ENCODE measurements at places on chromosomes 11 and 22.

DNA sequence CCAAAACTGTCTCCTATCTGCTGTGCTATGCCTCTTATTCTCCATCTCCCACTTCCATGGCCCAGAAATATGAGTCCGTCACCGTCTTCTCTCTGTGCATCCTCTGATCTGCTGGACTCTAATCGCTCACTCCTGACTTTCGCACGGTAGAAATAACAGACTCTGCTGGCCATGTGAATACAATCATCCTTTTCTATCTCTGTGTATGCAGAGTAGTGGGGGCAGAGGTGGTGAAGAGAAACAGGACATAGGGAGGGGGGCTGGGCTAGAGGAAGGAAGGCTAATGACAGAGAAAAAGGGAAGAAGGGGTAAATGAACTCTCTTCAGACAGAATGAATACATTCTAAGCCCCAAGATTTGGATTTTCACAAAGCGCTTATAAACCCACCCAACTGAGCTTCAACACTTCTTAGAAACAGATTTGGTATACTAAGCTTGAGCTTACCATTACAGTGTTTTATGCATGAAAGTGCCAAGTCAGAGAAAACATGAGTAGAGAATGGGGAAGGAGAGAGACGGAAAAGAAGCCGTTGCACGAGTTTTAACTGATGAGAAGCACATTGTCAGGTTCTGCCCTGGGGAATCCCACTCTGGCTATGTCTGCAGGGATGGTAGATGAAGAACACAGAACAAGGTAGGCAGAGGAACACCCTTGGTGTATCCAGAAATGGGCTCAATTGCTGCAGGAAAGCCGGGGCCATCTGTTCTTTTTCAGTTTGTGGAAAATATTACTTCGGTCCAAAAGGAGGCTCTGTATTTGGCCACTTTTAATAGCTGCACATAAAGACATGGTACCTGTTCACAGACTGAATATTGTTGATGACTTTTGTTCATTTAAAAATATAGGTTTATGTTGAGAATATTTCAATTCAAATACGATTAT lies 324.7 kb downstream of the ETS1 start:
- no peak for DNase-seq

GRCh38 chr11:64083398-64084080 lies 47.8 kb downstream of the FLRT1 start:
- DNase-seq, result no peak

DNA sequence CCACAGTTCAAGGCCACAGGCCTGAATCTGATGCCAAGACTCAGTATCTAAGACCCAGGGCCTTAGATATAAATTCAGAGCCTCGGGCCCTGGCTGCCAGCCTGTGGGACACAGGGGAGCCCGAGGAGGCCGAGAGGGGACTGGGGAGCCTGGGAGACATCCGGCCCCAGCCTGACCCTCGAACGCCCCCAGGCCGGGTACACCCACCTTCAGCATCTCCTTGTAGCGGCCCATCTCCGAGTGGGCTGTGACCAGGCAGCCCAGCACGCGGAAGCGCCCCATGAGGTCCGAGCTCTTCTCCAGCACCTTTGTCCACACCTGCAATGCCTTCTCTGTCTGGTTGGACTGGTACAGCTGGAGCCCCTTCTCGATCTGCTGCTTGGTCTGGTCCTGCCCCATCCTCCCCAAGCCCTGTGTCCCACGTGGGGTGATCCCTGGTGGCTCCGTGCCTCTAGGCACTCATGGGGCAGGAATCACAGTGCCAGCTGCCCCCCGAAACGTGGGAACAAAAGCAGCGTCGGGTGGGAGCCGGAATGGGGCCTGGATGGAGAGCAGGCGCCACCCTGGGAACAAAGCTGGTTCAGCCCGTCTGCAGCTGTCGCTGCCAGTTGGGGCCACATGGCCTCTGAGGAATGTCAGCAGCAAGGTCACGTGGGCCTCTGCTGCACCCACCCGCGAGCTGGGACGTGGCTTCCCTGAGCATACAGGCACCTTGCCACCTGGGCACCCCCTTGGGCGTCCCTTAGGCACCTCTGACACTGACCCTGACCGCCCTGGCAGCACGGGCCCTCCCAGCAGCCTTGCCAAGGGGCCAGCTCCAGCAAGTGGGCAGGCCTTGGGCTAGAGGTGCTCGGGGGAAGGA lies at the start of gene RAPSN:
TSS of gene RAPSN (minus strand) at position 571 of the 862 bp plus-strand sequence. CDS start at position 399, 172 bp downstream.
- DNase-seq, result no peak

DNA sequence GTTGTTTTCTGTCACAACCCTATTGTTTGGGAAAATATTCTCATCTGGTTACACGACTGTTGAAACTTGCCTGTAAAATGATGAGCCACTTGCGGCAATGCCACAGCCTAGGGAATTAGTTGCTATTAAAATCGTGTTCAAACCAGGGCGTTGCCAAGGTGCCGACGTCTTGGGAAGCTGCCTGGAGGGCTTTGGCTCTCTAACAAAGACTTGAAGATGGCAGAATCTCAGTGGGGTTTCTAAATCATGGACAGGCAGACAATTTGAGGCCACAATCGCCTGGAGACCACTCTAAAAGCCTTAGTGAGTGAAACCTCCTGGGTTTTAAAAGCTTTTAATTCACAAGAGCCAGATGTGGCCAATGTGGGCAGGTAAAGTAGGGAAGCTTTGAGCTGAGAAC lies 117.2 kb upstream of the BMAL1 start:
- peak; percentile 63 for DNase-seq

GRCh38 chr11:45513821-45514340 lies 151.5 kb downstream of the CHST1 start:
- no peak for DNase-seq

- DNase-seq, result no peak
These were observed 83.7 kb downstream of the RPL27A start for GRCh38 chr11:8766043-8766987.

DNA sequence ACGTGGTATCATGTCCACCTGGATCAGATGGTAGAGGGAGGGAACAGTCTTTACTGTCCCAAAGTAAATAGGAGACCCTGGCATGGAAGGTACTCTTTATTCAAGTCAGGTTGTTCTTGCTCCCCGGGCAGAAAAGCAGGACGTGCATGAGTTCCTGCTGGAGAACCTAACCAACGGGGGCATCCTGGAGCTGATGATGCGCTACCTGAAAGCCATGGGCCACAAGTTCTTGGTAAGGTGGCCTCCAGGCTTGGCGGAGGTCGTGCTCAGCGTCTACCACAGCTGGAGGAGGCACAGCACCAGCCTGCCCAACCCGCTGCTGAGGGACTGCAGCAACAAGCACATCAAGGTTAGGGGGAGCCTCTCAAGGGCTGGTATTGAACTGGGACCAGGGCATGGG lies 48.7 kb downstream of the CABIN1 start:
- no peak for DNase-seq

DNA sequence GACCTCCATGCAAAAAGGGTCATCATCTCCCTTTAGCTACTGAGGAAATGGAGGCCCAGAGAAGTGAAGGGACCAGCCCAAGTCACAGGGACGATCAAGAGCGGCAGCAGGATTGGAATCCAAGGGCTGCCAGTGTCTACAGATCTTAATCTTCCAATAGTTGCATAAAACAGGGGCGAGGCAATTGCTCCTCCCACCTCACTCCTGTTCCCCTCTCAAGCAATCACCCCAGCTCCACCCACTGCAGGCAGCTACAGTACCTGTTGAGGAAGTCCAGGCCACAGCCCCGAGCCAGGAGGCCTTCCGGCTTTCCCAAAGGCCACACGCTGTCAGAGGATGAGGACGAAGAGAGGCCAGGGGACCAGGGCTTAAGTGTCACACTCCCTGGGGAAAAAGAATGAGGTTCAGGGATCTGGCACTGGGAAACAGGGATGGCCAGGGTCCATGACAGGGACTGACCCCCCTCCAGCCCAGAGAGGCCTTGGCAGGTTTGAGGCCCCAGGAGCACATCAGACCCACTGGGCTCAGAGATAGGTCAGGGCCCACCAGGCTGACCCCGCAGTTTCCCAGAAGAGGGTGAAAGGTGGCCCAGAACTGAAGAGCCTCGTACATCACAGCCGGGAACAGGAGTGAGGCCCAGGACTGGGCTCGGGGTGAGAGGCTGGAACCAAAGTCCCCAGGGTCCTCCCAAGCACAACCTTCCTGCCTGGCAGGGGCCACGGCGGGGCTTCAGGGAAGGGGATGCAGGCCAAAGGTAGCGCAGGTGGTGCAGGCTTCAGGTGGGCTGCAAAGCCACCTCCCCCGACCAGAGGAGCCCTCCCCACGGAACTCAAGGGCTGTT lies 16.4 kb upstream of the MFNG start:
- no peak for DNase-seq

All from NCI-H187 (cell line).